ENCODE measurements at places on chromosomes 7 and 10. TPM values are rescaled to one million over a fixed set of nuclear protein-coding genes. Genes with fewer than 3 reads are reported as not detected.

The ITGA8 gene
- not detected for total RNA-seq

The SPAM1 gene
- not detected for total RNA-seq

The WDR91 gene
- 14.0 TPM for total RNA-seq

The ARHGAP22 gene
- total RNA-seq = not detected

The CALHM1 gene
- total RNA-seq = not detected

The ZNF503 gene
- total RNA-seq = 0.33 TPM

The ELAPOR2 gene
- 1.6 TPM for total RNA-seq

The ZP3 gene
- total RNA-seq = 3.5 TPM

The ZCCHC24 gene
- total RNA-seq = 0.80 TPM

The TLL2 gene
- total RNA-seq = 0.12 TPM

The SMIM30 gene
- total RNA-seq = 55.5 TPM

The CLRN3 gene
- not detected for total RNA-seq

The NRG3 gene
- not detected for total RNA-seq

The FAM131B gene
- total RNA-seq = 1.7 TPM

The TYSND1 gene
- total RNA-seq = 15.8 TPM

The WDR86 gene
- total RNA-seq = not detected

The GLI3 gene
- not detected for total RNA-seq

The OR2F2 gene
- not detected for total RNA-seq

The ELMO1 gene
- total RNA-seq = 74.4 TPM

The ARHGAP21 gene
- 22.1 TPM for total RNA-seq

The TRPV5 gene
- not detected for total RNA-seq

The NPSR1 gene
- not detected for total RNA-seq

The HKDC1 gene
- 0.28 TPM for total RNA-seq

The NUTM2D gene
- 1.3 TPM for total RNA-seq

The ADD3 gene
- total RNA-seq = 52.5 TPM

The CDH23 gene
- total RNA-seq = 1.4 TPM

The MYOZ1 gene
- not detected for total RNA-seq

The SLC26A5 gene
- not detected for total RNA-seq

The UTF1 gene
- total RNA-seq = not detected

The LIPK gene
- total RNA-seq = not detected

The RNF32 gene
- total RNA-seq = 0.66 TPM

The MGAM2 gene
- total RNA-seq = not detected

The TDRD1 gene
- total RNA-seq = 0.21 TPM

The IL2RA gene
- total RNA-seq = 698 TPM

The RET gene
- total RNA-seq = not detected

The DENND10 gene
- total RNA-seq = 17.8 TPM

The INHBA gene
- total RNA-seq = not detected

The GALNT17 gene
- not detected for total RNA-seq

The GDF10 gene
- 4.1 TPM for total RNA-seq

The PRR15 gene
- total RNA-seq = not detected

The OTUD1 gene
- total RNA-seq = 8.5 TPM

The SP8 gene
- total RNA-seq = not detected

The HMX3 gene
- 0.24 TPM for total RNA-seq

The CRYGN gene
- 0.74 TPM for total RNA-seq
